ENCODE measurements at places on chromosomes 1 and 21.
A peak's percentile ranks its signal among the peaks of the same experiment; 100 is the strongest.

DNA sequence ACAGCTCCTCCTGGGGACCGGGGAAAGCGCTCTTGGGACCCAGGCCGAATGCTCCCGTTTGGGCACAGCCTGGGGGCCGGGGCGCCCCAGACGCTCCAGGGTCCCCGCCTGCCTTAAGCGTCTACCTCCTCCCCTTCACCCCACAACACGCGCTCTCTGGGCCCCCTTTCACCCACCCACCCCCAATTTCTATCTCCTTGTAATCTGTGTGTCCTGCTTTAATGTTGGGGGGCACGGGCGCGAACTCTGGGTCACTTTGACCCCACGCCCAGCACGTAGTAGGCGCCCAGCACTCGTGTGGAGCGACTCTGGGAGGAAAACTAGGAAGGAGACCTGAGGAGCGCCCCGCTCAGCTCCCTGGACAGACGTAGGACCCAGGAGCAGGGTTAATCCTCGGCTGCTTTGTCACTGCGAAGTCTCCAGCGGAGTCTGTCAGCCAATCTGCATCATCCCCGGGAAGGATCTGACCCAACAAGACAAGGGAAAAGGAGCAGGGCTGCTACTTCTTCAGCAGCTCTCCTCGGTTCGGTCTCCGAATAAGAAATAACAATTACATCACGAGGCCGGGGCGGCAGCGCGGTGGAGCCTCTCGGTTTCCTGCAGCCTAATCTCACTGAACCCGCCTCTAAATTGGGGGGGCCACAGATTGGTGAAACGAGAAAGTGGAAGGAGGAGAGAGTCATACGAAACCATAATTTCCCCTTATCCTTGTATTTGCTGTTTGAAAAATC lies 757 bp upstream of the NRIP1 start:
- DNase-seq = peak; percentile 89

DNA sequence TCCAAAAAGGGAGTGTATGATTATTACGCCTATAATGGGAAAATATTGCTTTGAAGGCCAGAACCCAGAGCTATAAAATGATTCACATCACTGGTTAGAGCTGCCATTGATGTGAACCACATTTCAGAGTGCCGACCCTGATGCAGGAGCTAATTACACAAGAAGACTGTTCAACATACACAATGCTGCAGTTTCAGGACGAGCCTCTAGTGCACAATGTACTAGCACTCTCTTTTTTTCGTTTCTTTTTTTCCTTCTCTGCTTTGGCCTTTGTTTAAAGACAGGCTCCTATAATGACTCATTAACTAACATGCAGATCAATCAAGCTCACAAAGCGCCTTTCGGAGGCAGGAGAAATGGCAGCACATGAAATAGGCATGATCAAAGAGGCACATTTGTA lies 66.0 kb upstream of the HMGB4 start:
- no peak for DNase-seq

- no peak for DNase-seq
These were observed 63.9 kb downstream of the SSBP3 start for GRCh38 chr1:54342288-54342687.

DNA sequence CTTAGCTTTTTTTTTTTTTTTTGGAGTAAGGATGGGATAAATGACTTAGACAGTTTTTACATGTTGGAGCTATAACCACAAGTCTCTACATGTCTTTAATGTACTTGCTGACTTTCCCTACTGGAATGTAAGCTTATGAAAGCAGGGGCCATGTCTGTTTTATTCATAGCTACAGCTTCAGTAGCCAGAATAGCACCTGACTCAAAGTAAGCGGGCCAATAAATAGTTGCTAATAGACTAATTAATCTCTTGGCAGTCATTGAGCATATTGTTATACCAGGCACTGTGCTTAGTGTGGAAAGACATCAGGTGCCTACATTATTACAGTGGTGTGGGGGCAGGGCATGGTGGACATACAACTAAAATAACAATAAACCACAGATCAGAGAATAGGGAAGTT lies 84.4 kb upstream of the HOOK1 start:
- no peak for DNase-seq

DNA sequence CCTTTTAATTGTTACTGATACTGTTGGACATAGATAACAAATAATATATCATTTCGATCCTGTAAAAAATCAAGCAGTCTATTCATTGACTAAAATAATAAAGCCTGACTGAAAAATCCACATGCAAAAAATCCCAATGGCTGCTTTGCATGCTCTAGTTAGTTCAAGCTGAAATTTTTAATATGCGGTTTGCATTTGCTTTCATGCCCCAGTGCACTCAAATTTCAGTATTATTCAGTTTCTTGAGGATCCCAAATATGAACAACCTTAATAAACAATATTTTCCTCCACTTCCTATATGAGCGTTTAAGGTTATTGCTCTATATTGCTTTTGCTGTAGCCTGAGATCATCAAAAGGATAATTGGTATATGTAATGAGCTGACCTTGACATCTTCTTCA lies 75.1 kb upstream of the DPH5 start:
- no peak for DNase-seq

GRCh38 chr1:236099355-236099974 lies 34.6 kb upstream of the NID1 start:
- no peak for DNase-seq

DNA sequence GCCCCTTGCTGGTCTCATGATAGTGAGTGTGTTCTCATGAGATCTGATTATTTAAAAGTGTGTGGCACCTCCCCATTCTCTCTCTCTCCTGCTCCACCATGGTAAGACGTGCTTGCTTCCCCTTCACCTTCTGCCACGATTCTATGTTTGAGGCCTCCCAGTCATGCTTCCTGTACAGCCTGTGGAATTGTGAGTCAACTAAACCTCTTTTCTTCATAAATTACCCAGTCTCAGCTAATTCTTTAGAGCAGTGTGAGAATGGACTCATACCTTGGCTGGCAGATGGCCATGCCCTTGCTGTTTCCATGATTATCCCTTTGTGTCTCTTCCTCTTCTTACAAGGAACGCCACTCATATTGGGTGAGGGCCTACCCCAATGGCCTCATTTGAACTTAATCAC lies 40.3 kb downstream of the PSMG1 start:
- no peak for DNase-seq

- no peak for DNase-seq
These were observed 698.0 kb upstream of the RGS18 start for GRCh38 chr1:191460234-191460633.

DNA sequence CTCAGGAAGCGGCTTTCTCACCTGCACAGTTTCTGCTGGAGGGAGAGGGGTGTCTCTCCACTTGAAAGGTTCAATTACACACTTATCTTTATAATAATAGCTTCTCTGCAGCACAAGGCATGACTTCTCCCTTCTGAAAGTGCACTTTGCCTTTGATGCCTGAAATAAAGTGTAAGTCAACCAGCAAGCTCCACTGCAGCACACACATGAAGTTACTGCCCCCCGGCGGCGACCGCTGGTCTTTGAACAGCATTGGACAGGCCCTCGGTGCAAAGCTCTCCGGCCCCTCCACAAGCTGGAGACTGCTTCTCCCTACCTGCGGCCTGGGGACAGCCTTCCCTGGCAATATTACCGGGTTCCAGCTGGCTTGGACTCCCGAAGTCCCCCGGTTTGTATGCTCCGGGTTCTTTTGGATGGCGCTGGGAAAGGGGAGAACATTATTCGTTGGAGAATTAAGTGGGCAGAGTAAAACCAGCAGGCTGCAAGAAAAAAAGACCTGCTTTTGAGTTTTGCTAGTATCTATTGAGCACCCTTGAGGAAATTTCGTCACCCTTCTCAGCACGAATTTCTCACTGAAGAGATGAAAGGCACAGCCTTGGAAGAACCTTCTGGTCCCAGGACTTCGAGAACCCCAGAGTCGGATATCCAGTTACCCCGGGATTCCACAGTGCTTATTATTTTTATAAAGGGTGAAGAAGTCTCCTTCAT lies 11.8 kb downstream of the RCAN1 start:
- DNase-seq = peak; percentile 93

GRCh38 chr1:198254948-198255347 lies 98.2 kb downstream of the NEK7 start:
- DNase-seq = no peak

- no peak for DNase-seq
These were observed 169.1 kb downstream of the ZC3H11B start for GRCh38 chr1:219443763-219444162.

GRCh38 chr1:216599851-216600250 lies 123.4 kb downstream of the ESRRG start:
- DNase-seq = no peak

GRCh38 chr1:28259934-28260802 lies 850 bp downstream of the SESN2 start:
- peak; percentile 21 for DNase-seq

DNA sequence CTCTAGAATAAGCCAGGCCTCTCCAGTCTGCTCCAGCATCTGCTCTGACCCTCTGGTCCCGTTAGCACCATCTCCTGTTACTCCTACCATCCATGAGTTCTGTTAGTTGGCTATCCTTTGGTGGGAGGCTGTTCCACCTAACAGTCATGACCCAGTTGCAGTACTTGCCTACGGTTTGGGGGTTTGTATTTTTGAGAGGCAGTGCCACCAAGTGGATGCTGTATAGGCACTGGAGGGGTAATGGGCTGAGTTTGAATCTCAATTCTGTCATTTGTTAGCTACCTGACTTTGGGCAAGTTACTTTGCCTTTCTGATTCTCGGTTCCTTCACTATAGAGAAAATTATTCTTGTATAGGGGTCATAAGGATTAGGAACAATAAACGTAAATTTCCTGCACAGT lies 12.1 kb upstream of the C8B start:
- DNase-seq = no peak

- no peak for DNase-seq
These were observed 171.8 kb downstream of the FCRL5 start for GRCh38 chr1:157380523-157380922.

DNA sequence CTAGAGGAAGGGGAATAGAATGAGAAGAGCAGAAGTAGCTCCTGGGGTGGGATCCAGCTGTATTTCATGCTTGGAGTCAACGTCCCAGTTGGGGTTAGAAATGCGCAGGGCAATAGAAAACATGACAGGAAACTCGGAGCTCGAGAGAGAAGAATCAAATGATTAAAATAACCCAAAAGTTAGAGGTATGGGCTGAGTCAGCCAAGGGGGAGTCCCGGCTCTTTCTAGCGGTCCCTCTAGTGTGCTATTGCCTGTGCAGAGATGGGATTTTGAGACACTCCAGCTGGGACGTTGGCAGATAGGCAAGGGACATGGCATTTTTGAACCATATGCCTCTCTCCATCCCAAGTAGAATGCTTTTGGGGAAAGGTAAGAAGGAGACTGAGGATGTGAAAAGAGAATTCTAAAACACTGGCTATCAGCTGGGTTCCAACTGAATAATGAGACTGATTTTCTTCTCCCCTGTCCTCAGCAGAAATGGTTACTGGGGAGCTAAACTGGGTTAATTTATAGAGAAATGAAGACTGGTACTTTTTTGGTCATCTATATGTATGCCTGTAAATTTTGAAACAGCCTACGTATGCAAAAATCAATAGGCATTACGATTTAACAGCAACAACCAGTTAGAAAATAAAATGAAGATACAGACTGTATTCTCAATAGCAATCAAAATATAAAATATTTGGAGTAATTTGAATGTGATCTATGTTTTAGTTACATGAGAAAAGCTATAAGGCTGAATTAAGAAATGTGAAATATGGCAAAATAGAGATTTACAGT lies 7.0 kb upstream of the VPS26C start:
- DNase-seq = no peak

GRCh38 chr21:28126521-28127174 lies 866.0 kb downstream of the LTN1 start:
- no peak for DNase-seq

- DNase-seq = no peak
These were observed 19.7 kb downstream of the SLC5A9 start for GRCh38 chr1:48242141-48242736.

DNA sequence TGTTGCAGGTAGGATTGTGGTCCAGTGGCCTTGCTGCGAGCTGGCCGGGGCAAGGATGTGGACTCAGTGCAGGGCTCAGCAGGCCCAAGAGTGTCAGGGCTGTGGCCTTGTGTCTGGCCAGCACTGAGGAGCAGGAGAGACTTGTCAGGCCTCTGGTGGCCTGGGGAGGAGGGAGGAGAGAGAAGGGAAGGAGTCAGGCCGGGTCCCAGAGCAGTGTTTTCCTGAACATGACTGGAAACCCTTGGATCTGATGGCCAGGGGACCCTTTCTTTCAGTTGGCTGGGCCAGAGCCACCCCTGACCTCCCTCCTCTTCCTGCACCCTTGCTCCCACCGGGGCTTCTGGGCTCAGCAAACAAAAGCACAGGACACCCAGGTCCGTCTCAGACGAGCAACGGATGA lies 5.1 kb downstream of the IBA57 start:
- DNase-seq = no peak
